NT2/D1 (cell line): ENCODE measurements at places on chromosomes 1 and 21.

- DNase-seq, result no peak
Measured at GRCh38 chr21:38753557-38753971, 52.2 kb upstream of the ETS2 start.

DNA sequence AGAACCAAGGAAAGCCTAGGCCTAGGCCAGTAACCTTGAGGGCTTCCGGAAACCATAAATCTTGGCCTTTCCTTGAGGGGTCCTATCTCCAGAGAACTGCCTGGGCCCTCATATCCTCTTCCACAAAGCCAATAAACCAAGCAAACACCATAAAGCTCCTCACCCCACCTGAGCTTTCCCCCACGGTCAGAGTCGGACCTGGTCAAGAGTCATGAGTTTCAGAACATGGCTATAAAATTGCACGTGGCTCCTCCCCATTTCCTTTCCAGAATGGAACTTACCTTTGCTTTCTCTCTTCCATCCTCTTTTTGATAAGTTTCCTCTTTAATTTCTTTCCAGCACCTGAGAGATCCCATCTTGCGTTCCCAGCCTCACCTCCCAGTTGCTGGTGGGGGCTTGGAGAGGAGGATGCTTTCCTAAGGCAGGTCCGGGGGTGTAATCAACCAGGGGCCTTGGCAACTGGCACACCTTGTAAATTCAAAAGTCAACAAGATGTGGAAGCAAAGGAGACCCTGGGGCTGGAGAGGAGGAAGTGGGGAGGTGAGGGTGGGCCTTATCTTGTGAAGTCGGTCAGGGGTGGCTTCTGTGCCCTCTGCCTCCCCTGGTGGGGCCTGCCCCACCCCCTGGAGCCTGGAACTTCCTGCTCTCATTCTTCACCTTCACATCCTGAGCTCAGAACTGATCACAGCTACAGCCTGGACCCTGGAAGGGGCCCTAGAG, 259.9 kb downstream of the FOXD2 start:
- no peak for DNase-seq

GRCh38 chr1:216032961-216033614, 390.2 kb downstream of the USH2A start:
- DNase-seq, result no peak

DNA sequence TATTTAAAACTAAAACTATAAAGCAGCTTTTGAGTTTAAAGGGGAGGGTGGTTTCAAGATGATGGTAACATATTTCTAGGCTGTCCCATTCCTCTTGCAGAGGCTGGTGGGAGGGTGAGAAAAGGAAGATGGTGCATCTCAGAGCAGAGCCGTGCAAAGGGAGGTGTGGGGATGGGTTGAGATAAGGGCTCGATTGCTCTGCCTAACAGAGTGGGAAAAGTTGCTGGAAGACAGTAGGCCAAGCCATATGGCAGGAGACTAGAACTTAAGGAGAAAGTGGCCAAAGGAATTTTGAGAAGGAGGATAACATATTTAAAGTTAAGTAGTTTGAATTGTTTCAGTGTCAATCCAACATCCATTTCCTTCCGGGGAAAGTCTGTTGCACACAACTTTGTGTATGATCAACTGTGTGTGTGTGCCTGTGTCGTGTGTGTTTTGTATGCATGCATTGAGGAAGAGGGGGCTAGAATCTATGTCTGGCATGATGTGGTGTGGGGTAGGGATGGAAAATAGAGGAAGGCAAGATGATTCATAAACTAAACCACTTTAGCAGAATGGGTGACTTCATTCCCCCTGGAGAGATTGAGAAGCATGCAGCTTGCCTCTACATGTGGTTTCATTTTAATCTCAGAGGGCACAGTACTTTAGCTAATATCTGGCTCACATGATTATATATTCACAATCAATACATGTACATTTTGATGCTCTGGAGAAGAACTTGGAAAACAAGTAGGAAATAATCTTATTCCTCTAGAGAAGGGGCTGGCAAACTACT, 145.0 kb upstream of the DNAH14 start:
- no peak for DNase-seq

DNA sequence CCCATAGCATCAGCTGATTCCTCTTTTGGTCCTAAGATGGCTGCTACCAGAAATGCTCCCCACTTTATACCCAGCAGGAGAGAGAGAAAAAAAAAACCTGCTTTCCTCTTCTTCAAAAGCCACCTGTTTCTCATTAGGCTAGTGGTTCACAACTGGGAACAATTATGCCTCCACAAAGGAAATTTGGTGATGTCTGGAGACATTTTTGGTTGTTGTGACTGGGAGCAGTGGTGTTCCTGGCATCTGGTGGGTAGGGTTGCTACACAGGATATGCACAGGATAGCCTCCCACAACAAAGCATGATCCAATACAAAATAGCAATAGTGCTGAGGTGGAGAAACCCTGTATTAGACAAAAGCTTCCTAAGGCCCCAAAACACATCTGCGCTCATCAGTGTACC, 38.5 kb upstream of the SGIP1 start:
- DNase-seq, result no peak
